ENCODE measurements at places on chromosomes 1 and 21. TPM values are rescaled to one million over a fixed set of nuclear protein-coding genes. Genes with fewer than 3 reads are reported as not detected.
A peak's percentile ranks its signal among the peaks of the same experiment; 100 is the strongest.

The ST6GALNAC3 gene
- 17.3 TPM for total RNA-seq

DNA sequence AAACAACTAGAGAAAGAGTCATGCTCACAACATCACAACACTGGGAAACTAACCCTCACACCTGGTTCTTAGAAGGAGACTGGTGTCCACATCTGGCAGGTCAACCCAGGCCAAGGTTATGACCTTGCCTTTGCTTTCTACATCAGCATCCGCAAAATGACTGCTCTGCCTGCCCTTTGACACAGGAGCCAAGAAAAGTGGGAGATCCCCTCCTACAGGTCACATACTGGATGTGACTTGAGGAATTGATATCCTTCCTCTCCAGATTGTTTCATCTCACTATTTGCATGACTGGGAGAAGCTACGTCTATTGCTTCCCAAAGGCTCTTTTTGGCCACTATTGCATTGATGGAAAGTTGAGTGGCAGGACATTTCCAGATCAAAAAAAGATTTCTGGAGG, 115.5 kb downstream of the MIS18A start:
- DNase-seq: no peak

GRCh38 chr1:229058729-229059128, 212.2 kb upstream of the RAB4A start:
- DNase-seq: no peak

DNA sequence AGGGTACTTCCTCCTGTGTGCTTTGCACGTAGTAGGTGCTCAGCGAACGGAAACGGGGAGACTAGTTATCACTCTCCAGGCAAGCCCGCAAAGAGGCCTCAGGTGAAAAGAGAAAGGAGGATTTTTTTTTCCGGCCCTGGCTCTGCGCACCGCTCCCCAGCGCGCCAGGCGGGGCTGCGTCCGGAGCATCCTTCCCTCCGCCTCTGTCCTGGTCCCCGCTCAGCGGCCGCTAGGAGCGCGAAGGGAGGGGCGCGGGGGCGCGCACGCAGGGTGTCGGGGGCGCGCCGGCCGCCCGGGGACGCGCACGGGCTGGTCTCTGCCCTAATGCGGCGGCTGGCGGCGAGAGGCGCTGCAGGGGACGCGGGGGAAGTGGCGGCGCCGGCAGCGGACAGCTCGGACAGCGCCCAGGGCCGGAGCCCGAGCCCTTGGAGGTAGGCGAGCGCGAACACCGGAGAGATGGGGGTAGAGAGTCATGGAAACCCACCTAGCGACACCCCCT, 42.3 kb upstream of the NFASC start:
- DNase-seq: peak; percentile 63

The RNU1-1 gene
- total RNA-seq: 4,541 TPM

The TRIM67 gene
- total RNA-seq: not detected

The SLC35F3 gene
- total RNA-seq: not detected

GRCh38 chr1:82455342-82455741, 654.6 kb downstream of the ADGRL2 start:
- DNase-seq: no peak

The OR2T1 gene
- total RNA-seq: not detected

The FCRL2 gene
- 81.0 TPM for total RNA-seq

- DNase-seq: no peak
Measured at GRCh38 chr1:91751275-91751674, 134.7 kb downstream of the TGFBR3 start.

DNA sequence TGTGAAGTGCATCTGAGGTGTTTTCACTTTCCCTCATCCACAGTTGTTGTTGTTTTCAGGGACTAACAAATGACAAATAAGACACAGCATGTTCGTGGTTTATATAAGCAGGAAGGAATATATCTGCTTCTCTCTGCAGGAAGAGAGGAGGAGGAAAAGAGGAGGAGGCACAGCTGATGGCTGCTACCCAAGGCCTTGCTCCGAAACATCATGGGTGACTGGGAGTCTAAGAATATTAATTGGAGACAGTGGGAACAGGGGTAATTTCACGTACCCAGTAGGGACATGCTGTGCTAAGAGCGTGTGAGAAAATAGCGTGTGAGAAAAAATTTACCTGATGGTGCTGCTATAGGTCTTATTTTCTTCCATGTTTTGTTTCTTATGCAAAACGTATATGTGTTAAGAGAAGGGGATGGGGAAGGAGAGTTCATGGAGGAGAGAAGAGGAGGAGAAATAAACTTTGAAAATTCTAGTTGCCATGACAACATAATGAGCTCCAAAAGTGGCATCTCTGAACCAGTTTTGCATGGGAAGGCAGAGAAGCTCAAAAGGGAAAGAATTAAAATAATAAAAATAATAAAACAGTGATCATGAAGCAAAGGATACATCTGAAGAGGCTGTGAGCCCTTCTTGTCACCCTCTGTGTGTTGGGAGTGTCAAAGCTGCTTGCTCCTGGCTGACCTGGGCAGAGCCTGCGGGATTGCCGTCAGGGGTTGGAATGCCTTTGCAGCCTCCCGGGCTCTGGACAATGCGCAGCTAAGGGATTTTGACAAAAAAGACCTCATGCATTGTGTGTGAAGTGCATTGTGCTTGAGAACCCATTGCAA, 192.0 kb downstream of the CACNA1E start:
- no peak for DNase-seq

DNA sequence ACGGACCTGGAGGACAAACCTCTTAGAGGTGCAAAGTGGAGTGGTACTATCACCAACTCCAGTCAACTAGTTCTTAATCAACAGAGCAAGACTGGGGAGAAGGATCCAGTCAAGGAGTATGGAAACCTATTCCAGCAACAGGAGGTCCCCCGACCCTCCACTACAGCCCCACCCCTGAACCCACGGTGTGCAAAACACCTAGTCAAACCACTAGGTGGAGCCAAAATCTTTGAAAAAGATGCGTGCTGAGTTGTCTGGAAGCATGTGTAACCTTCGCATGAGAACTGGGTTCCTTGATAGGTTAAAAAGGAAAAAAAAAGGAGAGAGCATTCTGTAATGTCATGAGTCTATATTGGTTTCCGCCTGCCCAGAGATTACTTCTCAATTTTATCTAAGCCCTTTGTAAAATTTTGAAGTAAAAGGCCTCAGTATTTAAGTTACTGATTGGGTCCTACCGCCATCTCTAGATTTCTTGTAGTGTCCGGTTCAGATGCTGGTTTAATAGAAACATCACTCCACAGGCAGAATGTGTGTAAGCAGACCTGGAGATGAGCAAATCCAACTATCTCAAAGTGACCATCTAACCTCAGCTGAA, 81.9 kb upstream of the HAO2 start:
- DNase-seq: peak; percentile 8

The LHX8 gene
- total RNA-seq: not detected

GRCh38 chr1:235050911-235051360, 77.7 kb downstream of the TOMM20 start:
- no peak for DNase-seq

DNA sequence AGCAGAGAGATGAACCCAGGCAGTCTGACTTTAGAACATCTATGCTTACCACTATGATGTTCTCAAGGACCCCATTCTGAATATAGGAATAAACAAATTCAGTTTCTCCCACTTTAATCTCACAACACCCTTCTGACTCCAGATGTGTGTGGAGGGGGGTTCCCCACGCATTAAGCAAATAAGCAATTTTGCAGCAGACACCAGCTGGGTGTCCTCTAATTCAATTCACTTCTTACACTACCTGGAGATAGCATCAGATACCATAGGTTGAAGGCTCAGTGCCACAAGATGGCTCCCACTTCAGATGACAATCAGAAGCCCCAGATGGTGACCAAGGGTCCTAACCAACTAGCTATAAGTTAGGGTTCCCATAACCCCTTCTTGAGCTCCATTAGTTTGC, 30.3 kb upstream of the CEP350 start:
- DNase-seq: no peak

DNA sequence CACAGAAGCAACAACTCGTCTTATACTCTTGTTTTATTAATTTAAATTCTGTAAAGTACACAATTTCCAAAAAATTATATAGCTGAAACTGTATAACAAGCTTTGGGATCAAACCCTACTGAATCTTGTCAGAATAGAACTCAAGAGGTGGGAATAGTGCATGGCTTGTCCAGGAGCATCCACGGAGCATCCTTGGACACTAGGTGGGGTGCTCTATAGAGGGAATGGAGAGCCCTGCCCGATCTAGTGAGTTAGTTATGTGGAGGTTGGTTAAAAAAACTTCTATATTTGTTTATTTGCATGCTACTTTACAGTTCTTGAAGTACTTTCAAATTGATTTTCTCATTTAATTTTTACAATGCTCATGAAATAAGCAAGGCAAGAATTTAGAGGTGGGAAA, 28.3 kb downstream of the ROR1 start:
- no peak for DNase-seq

- no peak for DNase-seq
Measured at GRCh38 chr21:45430521-45431501, 25.8 kb downstream of the COL18A1 start.

The PTPN7 gene
- 16.0 TPM for total RNA-seq

GRCh38 chr1:234719454-234720251, 109.7 kb upstream of the IRF2BP2 start:
- DNase-seq: no peak

The GSTM5 gene
- not detected for total RNA-seq

The PRAMEF14 gene
- not detected for total RNA-seq

The TSSK3 gene
- 11.6 TPM for total RNA-seq

- DNase-seq: no peak
Measured at GRCh38 chr1:209772126-209772525, 12.2 kb downstream of the C1orf74 start.

The DNAH14 gene
- not detected for total RNA-seq

GRCh38 chr1:197633447-197634078, 141.7 kb downstream of the DENND1B start:
- DNase-seq: no peak

DNA sequence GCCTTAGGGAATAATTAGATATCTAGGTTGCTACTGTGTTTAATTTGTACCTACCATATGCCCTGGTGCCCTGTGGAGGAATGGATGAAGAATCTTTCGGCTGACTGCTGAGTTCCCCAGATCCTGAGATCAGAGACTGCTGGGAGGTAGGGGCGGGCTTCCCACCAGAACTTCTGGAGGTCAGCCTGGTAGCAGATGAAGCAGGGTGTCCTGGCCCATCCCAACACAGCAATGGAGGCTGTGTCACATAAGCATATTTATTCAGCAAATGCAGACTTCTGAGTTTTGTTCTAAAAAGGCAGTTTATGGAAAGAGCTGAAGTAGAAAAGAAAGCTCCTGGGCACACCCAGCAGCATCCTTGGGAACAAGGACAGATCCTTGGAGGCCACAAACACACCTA, 74.0 kb downstream of the KRTAP19-8 start:
- DNase-seq: no peak

DNA sequence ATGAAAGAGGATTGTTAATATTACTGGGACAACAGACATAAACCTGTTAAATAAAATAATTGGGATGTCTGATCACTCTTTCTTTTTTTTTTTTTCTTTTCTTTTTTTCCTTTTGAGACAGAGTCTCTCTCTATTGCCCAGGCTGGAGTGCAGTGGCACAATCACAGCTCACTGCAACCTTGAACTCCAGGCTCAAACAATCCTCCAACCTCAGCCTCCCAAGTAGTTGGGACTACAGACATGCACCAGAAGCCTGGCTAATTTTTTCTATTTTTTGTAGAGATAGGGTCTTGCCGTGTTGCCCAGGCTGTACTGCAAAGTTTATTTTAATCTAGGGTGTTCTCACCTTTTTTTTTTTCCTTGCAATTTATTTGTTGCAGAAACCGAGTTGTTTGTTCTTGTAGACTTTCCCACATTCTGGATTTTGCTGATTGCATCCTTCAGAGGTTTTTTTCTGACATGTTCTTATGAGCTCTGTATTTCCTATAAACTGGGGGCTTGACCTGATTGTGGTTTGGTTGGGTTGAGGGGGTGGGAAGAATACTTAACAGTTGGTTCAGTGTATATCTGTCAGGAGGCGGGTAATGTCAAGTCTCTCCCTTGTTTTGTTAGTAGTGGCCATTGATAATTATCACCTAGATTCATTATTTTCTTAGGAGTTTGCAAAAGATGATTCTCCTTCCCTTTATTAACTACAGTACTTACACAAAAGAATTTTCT, 125.2 kb downstream of the MAST2 start:
- DNase-seq: no peak

DNA sequence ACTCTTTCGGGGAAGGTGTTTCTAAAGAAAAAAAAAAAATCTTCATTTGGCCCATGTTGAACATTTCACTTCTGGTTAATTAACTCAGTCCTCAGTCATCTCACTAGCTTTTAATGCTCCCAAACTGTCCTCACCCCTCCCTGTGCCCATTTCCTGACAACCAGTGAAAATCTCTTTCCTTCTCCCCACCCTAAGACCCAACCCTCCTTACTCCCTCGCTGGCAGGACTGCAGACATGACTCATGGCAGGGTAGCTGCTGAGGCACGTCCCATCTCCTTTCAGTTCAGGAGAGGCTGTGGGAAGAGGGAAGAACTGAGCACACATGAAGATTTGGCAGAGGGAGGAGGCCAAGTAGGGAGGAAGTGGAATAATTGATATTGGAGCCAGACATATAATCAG, 12.6 kb downstream of the PKP1 start:
- DNase-seq: no peak

The GJA8 gene
- not detected for total RNA-seq

The A3GALT2 gene
- not detected for total RNA-seq

GRCh38 chr1:110538921-110539320, 19.9 kb upstream of the KCNA10 start:
- no peak for DNase-seq

DNA sequence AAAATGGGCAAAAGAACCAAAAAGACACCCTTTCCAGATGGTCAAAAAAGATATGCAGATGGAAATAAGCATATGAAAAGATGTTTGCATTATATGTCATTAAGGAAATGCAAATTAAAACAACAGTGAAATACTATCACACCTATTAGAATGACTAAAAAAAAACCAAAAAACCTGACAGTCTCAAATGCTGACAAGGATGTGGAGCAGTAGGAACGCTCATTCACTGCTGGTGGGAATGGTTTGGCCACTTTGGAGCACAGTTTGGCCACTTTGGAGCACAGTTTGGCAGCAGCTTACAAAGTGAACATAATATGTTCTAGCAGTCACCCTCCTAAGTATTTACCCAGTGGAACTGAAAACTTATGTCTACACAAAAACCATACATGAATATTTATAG, 105.0 kb upstream of the ARTN start:
- DNase-seq: no peak

The RC3H1 gene
- 84.4 TPM for total RNA-seq

DNA sequence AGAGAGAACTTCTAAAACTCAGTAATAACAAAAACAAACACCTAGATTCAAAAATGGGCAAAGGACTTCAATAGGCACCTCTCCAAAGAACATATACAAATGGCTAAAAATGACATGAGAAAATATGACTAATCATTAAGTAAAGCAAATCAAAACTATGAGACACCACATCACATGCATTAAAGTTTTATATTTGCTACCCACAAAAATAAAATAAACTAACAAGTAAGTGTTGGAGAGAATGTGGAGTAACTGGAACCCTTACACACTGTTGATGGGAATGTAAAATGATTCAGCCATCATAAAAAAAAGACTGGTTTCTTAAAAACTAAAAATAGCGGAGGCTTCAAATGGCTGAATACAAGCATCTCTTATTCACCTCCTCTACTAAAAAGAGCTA, 262.1 kb upstream of the PKN2 start:
- DNase-seq: no peak

The ANXA9 gene
- total RNA-seq: 0.62 TPM

The VCAM1 gene
- not detected for total RNA-seq

- DNase-seq: no peak
Measured at GRCh38 chr1:115457289-115457688, 119.2 kb upstream of the NGF start.

Data from B cell (primary cell).